ENCODE measurements at places on chromosomes 4 and X.

GRCh38 chrX:100409610-100410590 is at the start of gene PCDH19:
Gene PCDH19, minus strand, starts transcription at chrX:100410273. Its CDS starts 1,676 bp downstream, at chrX:100408597.
- DNase-seq = no peak

- DNase-seq = peak; percentile 38
Observed at GRCh38 chrX:1249101-1249887, 19.3 kb upstream of the CSF2RA start.

DNA sequence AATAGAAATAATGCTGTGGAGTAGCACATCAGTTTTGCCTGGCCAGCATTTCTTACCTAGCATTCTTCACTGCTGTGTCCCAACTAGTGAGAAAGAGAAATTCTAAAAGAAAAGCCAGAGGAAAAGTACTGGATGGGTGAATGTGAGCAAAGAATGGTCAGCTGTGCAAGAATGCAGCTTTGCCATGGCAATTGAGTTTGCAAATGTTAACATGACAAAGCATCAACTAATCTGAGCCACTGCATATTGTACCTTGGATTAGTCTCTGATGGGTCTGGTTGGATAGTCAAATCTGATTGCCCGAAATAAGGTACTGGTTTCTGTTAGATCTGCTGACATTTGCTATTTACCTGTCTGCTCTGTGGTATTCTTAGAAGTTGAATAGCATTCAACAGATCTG is 38.7 kb downstream of the ADD1 start:
- no peak for DNase-seq

GRCh38 chr4:27111627-27112026 is 251.0 kb downstream of the STIM2 start:
- DNase-seq = no peak

DNA sequence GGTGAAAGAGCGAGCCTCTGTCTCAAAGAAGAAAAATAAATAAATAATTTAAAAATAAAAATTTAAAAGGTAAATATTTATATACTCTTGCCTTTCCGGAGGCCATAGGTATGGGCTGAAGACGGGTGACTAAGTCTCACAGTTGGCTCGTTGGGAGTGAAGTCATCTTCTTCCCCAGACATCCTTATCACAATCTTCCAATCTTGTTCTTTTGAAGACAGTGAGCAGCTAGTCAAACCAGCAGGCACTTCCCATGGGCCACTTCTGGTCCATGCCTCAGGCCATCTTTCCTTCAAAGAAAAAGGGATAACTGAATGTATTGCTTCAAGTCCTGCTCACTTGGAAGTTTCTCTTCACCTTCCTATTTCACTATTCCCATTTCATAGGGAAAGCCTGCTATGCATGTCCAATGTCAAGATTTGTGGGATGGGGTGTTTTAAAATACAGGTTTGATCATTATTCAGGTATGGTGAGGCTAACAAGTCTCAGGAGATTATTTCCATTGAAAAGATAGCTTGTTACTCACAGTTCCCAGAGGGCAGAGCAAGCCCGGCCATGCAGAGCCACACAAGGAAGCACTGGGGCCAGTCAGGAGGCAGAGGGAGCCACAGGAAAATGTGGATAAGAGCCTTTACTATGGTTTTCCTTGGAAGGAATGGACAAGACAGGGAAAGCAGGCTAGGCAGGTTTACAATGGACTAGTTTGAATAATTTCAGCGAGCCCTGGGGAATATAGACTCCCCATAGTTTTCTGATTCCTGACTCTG is 33.3 kb upstream of the VCX2 start:
- DNase-seq = no peak

GRCh38 chr4:99506781-99507180 is 4.0 kb upstream of the C4orf17 start:
- no peak for DNase-seq

GRCh38 chr4:146790515-146790914 is 151.8 kb downstream of the POU4F2 start:
- no peak for DNase-seq

- DNase-seq = no peak
Observed at GRCh38 chr4:55012363-55013230, 112.8 kb downstream of the KDR start.

GRCh38 chr4:105911426-105911825 is 16.2 kb downstream of the NPNT start:
- DNase-seq = no peak

DNA sequence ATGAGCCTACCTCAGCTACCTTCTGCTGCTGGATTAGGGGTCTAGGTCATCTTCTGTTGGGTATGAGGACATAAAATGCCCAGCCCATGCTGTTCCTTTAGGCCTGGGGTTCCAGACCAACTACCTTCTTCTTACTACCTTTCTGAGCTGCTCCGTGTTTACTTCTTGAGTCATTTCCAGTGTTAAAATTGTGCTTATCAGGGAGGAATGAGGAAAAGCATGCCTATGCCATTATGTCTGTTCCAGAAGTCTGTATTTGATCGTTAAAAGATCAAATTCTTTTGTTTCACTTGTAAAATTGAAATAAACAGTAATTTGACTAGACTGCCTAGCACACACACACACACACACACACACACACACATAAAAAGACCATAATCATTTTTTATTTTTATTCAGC is 1912.7 kb upstream of the TENM3 start:
- no peak for DNase-seq

DNA sequence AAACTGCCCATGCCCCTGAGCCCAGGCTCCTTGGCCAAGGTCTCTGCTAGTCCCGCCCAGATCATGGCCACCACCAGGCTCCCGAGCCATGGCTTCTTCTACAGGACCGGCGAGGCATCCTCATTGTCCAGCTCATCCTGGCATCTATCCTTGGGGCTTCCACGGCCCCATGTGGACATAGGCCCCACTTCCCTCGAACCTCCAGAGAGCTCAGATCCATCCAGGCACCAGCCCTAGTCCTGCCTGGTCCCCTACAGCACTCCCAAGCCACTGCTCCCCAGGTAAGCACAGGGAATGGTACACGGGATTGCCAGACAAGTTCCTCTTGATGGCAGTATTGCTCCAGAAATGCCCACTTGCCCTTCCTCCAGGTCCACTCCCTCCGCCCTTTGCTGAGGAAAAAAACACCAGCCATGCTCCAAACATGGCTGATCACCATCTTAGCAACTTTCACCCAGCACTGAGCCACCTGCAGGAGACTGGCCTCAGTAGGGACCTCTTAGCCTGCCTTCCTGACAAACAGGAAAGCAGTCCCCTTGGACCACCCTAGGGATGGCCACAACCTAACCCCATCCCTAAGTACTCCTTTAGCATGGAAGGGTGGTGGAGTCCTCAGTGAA is 272.1 kb upstream of the AGTR2 start:
- peak; percentile 79 for DNase-seq

All from central memory CD4-positive, alpha-beta T cell (primary cell).